ENCODE measurements at places on chromosomes 7 and 10. TPM values are rescaled to one million over a fixed set of nuclear protein-coding genes. Genes with fewer than 3 reads are reported as not detected.

DNA sequence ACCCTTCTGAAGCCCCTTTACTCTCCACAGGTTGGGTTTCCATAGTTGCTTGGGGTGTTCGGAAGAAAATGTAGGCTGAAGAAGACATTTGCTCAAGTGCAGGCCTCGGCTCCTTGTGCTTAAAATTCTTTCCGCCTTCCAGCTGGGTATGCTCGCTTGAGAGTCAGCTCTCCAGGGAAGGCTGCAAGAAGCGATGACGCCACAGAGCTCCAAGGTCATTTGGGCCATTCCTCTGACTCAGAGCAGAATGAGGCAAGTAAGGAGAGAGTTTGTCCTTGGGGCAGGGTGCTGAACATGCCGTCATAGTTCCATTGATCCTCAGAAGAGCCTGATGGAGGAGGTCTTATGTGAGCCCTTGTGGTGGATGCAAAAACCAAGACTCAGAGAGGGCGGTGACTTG lies 27.4 kb upstream of the HSPA12A start:
- DNase-seq = no peak

- no peak for DNase-seq
These were observed 1.6 kb upstream of the ZC3HAV1 start for GRCh38 chr7:139111147-139111546.

- DNase-seq = no peak
These were observed 59.8 kb downstream of the ARID5B start for GRCh38 chr10:61961278-61961677.

DNA sequence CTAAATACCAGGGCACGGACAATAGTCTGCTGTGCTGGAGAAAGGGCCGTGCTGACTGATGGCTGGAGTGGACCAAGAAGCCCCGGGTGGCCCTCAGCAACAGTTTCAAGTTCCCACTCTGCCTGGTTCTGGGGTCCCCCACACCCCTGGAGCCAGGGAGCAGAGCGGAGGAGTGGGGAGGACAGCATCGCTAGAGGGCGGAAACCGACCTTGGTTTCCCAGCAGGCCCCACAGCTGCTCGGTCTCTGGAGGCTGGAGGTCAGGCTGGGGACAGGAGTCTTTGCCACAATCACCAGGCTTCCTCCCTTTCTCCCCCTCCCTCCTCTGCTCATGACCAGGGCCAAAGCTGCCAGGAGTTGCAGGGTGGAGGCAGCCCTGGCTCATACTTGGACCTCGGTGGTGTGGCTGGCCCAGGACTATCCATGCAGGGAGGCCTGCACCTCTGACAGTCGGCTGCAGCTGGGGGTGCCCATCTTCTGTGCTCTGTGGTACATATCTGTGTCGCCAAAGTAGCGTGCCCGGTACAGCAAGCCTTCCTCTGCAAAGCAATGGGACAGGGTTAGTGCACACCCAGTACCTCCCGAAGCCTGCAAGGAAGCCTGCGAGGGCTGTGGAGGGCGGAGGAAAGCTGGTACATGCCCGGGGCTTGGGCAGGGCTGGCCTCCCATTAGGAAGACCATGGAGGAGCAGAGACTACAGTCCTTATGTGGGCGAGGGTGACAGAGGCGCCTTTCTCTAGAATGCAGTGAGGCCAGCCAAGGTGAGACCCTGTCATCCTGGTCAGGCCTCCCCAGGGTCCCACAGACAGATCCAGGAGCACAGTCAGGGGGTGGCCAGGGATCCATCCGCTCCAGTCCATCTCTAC lies 19.1 kb downstream of the DNAJB12 start:
- no peak for DNase-seq

DNA sequence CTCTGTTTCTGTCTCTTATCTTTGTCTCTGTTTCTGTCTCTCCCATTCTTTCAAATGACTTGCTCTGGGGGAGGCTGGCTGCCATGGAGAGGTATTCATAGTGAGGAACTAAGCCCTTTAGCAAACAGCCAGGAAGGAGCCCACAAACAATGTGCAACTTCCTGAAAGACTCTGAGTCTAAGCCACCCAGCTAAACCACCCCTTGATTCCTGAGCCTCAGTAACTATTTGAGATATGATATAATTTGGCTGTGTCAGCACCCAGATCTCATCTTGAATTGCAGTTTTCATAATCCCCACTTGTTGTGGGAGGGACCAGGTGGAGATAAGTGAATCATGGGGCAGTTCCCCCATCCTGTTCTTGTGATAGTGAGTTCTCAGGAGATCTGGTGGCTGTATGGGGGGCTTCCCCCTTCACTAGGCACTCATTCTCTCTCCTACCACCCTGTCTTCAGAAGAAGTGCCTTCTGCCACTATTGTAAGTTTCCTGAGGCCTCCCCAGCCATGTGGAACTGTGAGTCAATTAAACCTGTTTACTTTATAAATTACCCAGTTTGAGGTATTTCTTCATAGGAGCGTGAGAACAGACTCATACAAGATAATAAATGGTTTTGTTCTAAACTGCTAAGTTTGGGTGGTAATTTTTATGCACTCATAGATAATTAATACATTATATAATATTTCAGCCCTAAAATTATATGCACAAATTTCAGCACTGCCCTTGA lies 121.2 kb upstream of the FOXP2 start:
- DNase-seq = no peak

DNA sequence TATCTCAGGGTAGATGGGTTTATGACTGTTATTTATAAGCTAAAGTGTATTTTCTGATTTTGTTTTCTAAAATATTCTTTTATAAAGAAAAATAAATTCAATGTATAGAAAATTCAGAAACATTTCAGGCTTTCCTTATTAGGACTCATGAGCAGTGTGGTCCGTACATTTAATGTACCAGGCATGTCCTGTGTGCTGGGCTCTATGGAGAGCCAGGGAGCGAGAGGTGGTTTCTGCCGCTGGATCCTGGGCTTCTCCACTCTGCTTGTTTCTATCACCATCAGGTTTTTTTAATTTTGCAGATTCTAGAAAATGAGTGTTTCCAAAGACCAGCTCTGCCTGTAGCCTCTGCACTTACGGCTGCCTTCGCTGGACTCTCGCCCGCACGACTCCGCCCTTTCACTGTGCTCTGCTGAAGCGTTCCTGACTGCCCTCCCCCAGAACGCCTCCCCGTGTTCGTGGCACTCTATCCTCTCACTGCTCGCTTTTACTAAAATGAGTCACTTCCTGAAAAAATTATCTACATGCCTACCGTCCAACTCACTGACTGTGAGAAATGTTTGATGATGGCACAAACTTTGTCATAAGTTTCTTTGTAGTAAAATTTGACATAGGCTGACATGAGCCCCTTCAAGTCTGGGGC lies 188.5 kb downstream of the ZMYND11 start:
- DNase-seq = no peak

- DNase-seq = no peak
These were observed 359.7 kb upstream of the PCDH15 start for GRCh38 chr10:55160655-55161283.

DNA sequence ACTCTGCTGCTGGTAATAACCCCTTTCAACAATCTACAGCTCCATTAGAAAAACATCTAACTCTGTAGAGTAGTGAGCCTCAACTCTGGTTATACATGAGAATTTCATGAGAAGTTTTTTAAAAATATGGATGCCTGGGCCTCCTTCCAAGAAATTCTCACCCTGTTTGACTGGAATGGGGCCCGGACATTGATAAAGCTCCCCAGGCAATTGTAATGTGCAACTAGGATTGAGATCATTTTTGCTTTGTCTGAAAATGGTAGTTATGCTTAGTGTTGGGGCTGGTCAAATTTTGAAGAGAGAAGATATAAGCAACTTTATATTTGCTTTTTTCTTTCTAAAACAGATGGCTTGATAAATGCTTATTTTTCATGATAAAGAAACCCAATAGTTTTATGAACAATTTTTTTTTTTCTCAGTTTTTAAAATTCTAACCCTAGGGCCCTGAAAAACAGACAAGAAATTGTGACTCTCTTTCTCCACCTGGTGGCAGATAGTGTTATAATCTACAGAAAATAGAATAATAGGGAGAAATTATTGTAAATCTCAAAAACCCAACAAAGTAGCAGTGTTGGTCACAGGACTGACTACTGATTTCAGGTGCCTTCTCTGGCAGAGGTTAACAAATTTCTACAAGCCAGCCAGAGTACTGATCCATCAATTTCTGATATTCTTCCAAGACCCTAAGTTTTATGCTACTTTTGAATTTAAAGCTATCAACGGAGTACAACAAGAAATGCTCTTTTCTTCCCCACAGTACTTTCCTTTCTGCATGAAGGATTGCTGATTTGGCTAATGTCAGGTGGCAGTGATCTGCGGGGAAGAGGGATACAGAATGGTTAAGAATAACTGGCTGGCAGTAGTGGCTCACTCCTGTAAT lies 174.8 kb downstream of the DKK1 start:
- DNase-seq = peak; percentile 76

- no peak for DNase-seq
These were observed 86.0 kb upstream of the ZNF32 start for GRCh38 chr10:43734716-43735115.

DNA sequence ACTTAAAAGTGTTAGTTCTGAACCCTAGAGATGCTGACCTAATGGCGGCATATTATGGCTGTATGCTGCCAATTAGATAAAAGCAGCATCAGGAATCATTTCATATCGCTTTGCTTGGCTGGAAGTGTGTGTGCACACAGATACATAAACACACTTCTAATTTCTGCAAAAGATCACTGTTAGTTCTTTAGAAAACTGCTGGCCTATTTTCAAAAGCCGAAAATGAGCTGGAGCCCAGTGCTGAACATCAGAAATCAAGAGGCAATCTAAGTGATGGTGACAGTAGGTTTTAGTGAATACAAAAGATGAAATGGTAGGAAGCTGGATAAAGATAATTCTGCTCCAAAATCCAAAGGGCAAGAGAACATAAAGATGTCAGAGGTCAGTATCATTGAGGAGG lies 745.8 kb upstream of the LRRTM3 start:
- peak; percentile 15 for DNase-seq

DNA sequence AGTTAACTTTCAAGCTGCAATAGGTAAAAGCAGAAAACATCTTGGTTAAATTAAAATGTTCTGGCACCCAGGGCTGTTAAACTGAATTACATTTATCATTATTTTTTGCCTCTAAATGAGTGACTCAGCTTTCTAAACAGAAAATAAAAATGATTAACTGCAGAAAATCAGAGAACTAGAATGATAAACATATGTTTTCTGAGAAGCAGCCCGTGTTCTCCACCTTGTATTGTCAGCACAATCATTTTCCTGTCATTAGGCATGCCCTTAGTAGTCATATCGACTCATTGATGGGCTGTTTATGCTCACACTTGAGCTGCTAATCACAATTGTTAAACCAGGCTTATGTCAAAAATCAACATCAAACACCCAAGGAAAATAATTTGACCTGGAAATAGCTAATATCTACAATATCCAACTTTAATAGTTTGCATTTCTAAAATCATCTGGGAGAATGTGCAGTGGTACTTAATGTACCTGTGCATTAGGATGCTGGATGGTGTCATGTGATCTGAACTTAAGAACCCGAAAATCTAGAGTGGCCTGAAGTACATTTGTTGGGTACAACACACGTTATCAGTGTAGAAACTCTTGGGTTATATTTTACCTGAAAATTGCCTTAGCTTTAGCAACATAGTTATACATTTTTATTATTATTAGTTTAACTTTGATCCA lies 2.3 kb downstream of the MDFIC start:
- DNase-seq = no peak

DNA sequence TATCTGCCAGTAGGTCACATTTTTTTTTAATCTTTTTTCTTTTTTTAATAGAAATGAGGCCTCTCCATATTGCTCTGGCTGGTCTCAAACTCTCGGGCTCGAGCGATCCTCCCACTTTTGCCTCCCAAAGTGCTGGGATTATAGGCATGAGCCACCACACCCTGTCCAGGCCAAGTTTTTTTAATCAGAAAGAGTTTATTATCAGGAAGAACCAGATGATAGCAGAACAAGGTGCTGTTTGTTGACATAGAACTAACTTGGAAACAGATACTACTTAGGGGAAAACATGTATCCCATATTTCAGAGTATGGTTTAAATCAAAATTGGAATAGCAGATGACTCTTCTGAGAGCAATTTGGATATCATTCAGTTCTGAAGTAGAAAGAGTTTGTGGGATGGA lies 118.6 kb downstream of the NRF1 start:
- DNase-seq = no peak

DNA sequence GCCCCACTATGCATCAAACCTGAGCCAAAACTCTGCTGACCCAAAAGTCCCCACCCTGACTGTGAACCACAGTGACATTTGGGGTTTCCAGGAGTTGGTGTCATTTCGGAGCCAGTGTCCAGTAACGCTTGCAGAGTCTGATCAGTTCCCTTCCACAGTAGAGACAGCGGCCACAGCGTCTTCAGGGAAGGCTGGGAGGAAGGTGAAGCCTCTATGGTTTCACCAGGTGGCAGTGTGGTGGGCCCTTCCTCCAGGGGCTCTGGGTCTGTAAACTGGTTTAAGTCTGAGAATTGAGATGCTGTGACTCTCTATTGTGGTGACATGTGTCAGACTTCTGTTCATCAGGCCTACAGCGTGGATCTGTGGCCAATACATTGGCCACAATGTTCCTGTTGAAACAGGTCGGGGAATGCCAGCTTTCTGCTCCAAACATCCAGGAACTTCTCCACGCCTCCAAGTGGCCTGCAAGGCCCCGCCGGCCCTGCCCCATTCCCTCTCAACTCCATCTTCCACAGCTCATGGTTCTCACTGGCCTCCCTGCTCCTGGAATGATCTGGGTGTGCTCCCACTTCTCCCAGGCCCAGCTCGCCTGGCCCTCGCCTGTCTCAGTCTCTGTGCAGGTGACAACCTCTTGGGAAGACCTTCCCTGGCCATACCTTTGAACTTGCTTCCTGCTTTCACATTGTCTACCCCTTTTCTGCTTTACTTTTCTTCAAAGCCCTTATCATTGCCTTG lies 124.5 kb upstream of the FAM20C start:
- no peak for DNase-seq

- DNase-seq = no peak
These were observed 45.8 kb upstream of the RHEB start for GRCh38 chr7:151565541-151565940.

DNA sequence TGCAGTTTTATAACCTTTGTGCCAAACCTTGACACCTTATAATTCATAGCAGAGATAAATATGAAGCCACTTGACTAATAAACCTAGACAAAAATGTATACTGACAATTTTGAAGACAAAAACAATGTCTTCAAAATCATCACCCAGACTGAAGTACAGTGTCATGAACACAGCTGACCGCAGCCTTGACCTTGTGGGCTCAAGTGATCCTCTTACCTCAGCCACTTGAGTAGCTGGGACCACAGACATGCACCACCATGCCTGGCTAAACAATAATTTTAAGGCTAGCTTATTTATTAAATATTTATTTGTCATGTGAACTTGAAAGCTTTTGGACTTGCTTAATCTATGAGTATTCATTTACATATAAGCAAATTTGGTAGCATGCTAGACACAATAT lies 24.3 kb downstream of the IL6 start:
- no peak for DNase-seq

Gene ANXA8L1
- polyA plus RNA-seq = not detected

Gene FRG2B
- not detected for polyA plus RNA-seq

Gene ANTXRL
- polyA plus RNA-seq = not detected

Gene MDFIC
- polyA plus RNA-seq = 1.2 TPM

Gene GNAI1
- polyA plus RNA-seq = 37.4 TPM

Gene AFAP1L2
- 7.5 TPM for polyA plus RNA-seq

Gene MSRB2
- polyA plus RNA-seq = 33.4 TPM

Gene HOXA6
- 14.9 TPM for polyA plus RNA-seq
